ENCODE measurements at places on chromosomes 3 and 15.

DNA sequence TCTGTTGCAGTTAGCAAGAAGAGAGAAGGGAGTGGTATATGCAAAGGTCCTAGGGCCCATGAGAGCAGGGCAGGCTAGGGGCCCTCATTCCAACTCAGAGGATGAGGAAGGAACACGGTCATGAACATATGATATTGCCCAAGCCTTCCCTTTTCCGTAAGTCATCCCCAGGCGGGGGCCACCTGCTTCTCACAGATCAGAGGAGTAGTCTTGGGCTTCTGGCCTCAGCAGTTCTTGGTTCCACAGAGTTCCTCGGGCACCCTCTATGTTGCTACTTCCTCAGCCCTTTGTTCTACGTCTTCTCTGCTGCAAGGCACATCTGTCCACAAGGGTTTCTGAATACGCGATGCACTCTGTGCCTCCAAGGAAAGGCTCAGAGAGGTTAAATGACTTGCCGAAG is 25.3 kb downstream of the EPHB3 start:
- DNase-seq: no peak

DNA sequence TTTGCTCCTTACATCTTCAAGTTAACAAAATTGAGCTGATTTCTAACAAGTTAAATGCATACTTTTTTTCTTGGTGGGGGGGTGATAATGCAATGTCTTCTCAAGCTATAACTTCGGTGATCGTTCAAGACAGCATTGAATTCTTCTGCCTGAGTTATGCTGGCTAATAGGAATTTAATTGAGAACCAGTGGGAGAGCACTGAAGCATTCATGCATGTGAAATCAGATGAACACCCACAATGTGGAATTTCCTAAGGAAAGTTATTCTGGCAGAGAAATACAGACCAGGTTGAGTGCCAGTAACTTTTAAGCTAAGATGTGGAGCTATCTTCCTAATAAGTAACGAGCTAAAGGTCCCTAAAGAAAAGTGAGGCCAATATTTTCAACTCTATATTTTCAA is 3.0 kb downstream of the SPATA16 start:
- no peak for DNase-seq

DNA sequence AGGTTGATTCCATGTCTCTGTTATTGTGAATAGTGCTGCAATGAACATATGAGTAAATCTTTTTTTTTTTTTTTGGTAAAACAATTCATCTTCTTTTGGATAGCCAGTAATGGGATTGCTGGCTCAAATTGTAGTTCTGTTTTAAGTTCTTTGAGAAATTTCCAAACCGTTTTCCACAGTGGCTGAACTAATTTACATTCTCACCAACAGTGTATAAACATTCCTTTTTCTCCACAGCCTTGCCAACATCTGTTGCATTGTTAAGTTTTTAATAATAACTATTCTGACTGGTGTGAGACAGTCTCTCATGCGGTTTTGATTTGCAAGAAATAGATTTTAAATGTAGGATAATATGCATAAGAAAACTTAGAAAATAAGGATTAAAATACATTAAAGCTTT is 279.0 kb upstream of the EPHA3 start:
- no peak for DNase-seq

DNA sequence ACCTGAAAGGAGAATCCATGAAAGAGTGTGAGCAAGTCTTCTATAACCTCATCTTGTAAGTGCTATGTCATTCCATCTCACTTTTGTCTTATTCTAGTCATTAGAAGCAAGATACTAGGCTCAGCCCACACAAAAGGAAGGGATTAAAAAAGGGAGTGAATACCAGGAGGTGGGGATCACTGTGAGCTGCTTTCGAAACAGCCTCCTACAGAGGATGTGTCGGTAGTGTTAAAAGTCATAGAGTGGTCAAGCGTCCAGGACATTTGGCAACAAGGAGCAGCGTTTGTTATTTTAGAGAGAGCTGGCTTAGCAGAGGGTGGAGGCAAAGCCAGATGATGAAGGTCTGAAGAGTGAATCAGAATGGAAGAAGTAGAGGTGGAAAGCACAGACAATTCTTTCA is 11.7 kb upstream of the ZNF148 start:
- DNase-seq: no peak

DNA sequence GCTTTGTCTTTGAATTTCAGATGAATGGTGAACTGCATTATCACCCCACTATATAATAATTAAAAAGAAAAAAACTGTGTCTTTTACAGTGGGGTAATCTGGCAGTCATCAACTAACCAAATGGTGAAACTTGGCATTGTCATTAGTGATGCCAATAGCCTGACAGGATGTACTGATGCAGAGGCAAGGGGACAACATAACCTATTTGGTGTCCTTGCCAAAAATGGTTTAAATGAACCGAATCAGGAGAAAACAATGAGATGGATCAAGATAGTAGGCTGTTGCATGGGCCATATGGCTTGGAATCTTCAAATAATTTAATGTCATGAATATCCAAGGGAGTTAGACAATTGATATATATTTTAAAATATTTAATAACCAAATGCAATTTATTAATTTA is 738.7 kb downstream of the FHIT start:
- DNase-seq: no peak

DNA sequence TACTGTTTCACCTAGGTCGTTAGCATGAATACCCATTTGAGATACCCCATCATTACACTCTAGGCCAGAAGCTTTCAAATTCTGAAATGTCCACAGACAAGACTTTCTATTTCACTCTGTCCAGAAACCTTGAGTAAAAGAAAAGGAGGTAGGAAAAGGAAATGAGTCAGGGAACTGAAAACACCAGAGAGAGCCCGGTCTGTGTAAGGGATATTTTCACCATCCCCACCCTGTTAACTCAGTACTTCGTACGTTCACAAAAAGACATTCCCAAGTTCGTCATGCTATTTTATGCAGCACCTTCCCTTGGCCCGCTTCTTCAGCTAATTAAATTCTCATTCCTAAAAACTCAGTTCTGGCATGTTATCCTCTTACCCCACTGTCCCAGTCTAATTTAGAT is 89.4 kb upstream of the SOX2 start:
- no peak for DNase-seq

DNA sequence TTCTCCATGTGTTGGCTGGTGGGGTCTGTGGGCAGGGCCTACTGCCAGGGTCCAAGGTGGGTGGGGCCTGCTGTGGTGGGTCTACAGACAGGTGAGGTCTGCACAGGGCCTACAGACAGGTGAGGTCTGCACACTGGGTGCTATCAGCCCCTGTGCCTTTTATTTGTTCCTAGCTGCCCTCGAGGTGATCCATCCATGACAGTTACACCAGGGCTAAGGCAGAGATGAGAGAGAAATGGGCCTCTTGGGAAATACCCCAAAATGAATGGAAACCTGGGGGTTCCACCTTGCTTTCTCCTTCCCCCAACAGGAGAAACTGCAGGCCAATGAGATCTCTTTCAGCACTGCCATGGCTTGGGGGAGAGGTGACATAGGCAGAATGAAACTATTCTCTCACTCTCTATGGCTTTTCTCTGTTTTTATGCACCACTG is 36.4 kb downstream of the CFAP100 start:
- DNase-seq: no peak

GRCh38 chr3:190325923-190326322 is 3.7 kb upstream of the CLDN1 start:
- no peak for DNase-seq

- DNase-seq: no peak
Observed at GRCh38 chr3:126847061-126847460, 135.9 kb upstream of the PLXNA1 start.

GRCh38 chr3:192373586-192373985 is 353.8 kb downstream of the FGF12 start:
- no peak for DNase-seq

GRCh38 chr3:42314411-42314810 is 48.4 kb upstream of the CCK start:
- DNase-seq: no peak
